EH (cell line): ENCODE measurements at places on chromosomes 7 and 10.

DNA sequence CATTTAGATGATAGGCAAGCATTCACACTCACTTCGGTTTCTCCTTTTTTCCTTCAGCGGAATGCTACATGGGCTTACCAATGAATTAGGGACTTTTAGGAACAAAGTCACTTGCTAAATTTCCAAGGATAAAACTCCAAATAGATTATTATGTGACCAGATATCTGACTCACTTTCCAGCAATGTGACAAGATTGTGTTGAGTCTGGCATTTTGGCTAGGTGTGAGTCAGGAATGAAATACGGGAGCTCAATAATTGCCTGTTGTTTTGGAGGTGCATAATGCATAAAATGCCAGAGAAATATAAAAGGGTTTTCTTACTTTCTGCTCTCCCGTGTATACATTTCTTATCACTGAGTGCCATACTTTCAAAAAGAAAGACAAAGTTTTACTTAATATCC is 721.1 kb downstream of the KCNMA1 start:
- DNase-seq: no peak

- DNase-seq: no peak
These were observed 915.9 kb upstream of the C7orf33 start for GRCh38 chr7:147674705-147675104.

DNA sequence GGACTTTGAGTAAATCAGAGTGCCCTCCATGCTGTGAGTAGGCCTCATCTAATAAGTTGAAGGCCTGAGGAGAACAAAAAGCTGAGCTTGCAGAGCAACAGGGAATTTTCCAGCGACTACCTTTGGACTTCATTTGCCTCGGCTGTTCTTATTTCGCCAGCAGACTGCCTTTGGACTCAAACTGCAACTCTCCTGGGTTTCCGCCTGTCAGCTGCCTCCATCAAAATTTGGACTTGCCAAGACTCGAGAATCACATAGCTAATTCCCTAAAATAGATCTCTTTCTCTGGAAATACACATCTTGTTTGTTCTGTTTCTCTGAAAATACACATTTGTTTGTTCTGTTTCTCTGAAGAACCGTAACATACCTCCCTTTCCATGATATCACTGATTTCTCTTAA is 93.8 kb downstream of the ITGB8 start:
- DNase-seq: no peak

- DNase-seq: no peak
These were observed 253.3 kb downstream of the SEMA3A start for GRCh38 chr7:83941300-83941699.

DNA sequence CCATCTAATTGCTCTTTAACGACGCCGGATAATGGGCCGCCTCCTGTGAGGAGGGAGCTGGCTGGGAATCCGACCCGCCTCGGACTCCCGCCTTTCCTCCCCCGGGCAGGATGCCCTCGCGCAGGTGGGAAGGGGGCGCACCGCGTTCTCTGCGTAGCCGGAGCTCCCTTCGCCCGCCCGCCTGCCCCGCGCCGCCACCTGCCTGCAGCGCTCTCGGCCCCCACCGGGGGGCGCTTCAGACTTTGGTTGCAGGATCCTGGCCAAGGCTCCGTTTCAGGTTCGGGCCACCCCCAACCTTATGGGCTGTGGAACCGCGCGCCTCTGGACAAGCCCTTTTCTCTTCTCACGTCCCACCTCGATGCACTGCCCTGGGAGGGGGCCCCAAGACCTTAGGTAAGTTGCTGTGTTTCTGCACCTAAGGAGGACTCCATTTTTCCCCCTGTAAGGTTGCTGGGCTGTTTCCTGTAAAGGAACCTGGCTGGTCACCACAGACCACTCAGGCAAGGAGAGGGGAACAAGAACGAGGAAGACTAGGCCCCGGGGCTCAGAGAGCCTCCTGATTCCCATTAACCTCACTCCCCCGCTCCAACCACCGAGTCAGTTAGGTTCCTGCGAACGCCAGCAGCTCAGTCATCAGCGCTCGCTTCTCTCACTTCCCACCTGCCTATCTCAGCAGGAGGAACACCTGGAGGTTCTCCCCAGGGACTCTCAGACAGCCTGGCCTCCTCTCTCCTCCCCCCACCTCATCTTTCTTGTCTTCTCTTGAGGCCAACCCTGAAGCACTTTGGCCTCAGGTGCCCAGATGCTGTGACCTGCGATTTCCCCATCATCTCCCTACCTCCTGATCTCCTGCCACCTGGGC is 11.3 kb upstream of the KAZALD1 start:
- DNase-seq: peak; percentile 56

DNA sequence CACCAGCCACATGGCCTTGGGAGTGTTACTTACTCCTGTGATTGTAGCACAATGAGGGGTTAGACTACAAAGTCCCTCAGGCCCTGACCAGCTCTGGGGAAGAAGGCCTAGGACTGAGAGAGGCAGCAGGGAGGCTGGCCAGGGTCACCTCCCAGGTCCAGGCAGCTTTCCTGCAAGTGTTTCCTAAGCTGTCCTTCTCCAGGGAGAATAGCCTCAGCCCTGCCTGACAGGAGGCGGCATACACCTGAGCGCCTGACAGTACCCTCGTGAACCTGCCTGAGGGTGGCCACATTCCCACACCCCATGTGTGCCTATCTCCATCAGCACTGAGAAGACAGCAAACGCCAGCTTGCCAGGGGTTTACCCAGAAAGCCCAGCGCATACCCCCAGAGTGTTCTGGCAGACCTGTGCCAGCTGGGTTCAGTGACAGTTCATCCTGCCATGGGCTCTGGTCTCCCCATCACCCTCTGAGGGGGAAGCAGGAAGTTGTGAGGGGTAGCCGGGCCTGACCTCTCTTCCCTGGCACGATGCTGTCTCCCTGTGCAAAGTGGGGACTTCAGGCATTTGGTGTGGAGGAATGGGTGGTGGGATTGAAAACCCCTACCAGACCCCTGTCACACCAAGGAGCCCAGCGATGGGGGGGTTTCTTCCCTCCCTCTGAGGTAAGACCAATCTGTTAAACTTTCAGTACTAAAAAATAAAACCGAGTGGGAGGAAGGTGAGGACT is 56.3 kb upstream of the CAMK2B start:
- DNase-seq: no peak

DNA sequence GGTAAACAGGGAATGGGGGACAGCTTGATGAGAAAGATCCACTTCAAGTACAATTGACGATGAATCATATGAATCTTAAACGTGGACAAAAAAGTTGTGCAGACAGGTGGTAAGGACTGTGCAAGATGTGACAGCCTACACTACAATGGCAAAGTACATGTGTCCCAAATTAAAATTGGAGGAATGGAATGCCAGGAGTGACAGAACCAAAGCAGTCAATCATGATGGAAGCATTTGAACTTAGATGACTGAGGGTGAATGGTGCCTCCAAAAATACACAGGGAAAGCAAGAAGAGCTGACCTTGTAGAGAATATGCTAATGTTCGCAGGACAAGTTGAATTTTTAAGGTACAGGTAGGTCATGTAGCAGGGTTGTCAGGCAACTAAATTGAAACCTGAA is 150.3 kb upstream of the WNT16 start:
- DNase-seq: no peak

DNA sequence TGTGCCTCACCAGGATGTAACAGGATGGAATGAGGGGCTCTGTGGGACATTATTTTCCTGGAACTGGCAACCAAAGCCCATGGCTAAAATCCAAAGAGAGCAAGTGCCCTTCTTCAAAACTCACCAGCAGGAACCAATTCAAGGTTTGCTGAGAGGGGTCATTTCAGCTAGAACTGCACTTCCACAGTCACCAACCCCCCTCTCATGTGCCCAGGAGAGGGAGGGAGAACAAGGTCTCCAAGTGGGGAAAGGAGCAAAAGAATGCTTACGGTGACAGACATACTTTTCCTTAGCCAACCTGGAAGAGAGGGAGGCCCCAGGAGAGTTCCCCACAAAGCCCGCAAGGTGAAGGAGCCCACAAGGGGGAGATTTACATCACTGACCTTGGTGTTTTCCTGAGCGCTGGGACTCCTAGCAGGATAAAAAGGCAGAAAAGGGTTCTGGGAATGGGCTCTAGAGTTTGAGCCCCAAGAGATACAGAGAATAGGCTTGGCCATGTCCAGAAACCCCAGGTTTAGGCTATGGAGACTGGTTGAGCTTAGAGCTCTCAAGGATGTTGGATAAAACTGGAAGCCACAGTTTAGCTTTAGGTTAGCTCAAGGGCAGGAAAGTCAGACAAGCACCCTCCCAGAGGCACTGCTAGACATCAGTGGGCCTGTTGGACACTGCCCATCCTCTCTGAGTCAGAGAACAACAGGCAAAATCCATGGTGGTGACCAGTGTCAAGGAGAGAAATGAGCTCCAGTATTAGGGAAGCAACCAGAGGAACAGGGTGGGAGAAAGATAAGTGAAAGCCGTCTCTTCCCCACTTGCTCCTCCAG is 63.9 kb upstream of the GHITM start:
- no peak for DNase-seq

GRCh38 chr7:130994378-130995115 is 260.5 kb upstream of the KLF14 start:
- no peak for DNase-seq

- no peak for DNase-seq
These were observed 518.0 kb downstream of the REEP3 start for GRCh38 chr10:64039198-64039597.

DNA sequence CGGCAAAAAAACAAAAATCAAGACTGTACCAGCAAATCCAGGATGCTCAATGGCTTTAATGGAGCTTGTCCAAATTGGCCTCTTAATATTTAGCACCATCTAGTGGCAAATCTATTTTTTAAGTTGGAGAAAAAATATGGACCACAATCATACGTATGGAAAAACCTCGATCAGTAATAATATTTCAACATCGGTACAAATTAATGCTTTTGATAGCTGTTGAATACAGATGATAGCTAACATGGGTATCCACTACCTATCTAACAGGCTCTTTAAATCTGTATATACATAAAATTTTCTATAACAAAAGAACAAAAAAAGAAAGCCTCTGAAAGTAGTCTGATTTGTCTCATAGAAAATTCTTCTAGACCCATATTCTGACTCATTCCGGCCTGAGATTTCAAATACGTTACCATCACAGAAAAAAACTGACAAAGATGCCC is 29.2 kb downstream of the COA1 start:
- DNase-seq: peak; percentile 74

GRCh38 chr7:150336746-150337145 is 4.7 kb downstream of the RARRES2 start:
- DNase-seq: no peak

GRCh38 chr10:60955316-60955715 is 11.3 kb upstream of the RHOBTB1 start:
- no peak for DNase-seq

DNA sequence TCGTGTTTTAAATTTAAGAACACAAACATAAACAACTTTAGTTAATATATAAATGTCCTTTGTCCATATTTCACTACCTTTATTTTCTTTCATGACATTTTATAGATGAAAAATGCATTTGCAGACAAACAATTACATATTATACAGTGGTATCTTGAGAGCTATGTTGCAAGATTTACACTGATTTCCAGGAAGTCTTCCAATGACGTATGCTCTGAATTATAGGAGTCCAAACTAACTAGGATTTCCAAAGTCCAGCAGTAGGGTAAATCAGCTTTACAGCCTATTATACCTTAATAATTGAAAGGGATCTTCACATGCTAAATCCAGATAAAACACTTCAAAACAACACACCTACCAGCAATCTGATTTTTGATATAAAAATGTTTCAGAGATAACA is 69.4 kb downstream of the HYCC1 start:
- peak; percentile 50 for DNase-seq

- DNase-seq: no peak
These were observed 27.0 kb downstream of the ABCC2 start for GRCh38 chr10:99809481-99809880.

- DNase-seq: peak; percentile 36
These were observed 25.1 kb downstream of the RAB18 start for GRCh38 chr10:27529010-27529783.

GRCh38 chr10:68471063-68471585 is 649 bp downstream of the DNA2 start:
- no peak for DNase-seq

GRCh38 chr10:125707541-125708468 is 11.7 kb upstream of the EDRF1 start:
- peak; percentile 80 for DNase-seq

- no peak for DNase-seq
These were observed 12.2 kb downstream of the AQP1 start for GRCh38 chr7:30923774-30924413.

DNA sequence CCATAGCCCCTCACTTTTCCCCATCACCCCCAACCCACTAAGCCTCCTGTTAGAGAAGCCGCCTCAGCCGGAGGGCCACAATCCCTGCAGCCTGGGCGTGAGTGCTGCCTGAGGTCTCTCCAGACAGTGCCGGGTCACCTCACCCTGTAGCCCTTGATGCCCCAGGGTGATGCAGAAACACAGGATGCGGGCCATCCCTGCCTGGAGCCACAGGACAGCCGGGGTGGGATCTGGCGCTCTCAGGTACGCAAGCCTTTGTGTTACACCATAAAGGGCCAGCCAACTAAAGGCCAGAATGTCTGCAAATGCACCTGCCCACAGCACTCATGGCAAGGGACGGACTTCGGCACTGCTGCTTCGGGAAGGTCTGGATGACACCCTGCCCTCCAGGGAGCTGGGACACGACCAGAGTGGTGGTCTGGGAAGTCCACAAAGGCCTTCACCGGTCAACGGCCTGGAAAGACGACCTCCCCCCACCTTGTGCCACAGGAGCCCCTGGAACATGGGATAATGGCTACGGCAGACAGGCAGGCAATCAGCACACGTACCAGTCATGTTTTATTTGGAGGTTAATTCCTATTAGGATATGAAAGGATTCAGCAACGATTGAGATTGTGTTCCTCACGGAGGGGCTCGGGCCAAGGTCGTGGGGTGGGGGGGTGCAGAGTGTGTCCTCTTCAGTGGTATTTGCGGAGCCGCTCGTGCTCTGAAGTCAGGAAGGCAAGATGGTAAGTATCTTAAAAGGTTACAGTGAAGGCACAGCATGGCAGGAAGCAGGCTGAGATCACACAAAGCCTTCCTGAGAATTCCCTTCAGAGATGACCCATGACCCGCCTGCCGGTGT is 8.1 kb downstream of the ATP5MF start:
- DNase-seq: no peak

DNA sequence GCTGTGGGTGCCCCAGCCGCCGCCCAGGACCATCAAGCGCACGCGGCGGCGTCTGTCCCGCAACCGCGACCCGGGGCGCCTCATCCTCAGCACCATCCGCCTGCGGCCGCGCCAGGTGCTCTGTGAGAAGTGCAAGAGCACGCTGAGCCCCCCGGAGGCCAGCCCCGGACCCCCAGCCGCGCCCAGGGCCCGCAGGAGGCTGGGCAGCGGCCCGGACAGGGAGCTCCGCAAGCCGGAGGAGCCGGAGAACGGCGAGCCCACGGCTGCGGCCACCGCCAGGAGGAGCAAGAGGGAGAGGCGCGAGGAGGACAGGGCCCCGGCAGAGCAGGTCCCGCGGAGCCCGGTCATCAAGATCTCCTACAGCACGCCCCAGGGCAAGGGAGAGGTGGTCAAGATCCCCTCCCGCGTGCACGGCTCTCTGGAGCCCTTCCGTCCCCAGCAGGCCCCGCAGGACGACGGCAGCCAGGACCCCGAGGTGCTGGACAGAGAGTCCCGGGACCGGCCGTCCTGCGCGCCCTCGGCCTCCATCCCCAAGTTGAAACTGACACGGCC is 8.0 kb downstream of the PWWP2B start:
- DNase-seq: no peak

GRCh38 chr10:5585517-5586206 is 60.9 kb downstream of the CALML3 start:
- DNase-seq: peak; percentile 70

GRCh38 chr7:40595129-40595528 is 460.3 kb downstream of the SUGCT start:
- peak; percentile 44 for DNase-seq

- DNase-seq: peak; percentile 60
These were observed 154.9 kb downstream of the ATE1 start for GRCh38 chr10:121772884-121773283.

- no peak for DNase-seq
These were observed 49.5 kb upstream of the PHYHIPL start for GRCh38 chr10:59126991-59127390.
